ENCODE measurements at places on chromosomes 5 and 9.

DNA sequence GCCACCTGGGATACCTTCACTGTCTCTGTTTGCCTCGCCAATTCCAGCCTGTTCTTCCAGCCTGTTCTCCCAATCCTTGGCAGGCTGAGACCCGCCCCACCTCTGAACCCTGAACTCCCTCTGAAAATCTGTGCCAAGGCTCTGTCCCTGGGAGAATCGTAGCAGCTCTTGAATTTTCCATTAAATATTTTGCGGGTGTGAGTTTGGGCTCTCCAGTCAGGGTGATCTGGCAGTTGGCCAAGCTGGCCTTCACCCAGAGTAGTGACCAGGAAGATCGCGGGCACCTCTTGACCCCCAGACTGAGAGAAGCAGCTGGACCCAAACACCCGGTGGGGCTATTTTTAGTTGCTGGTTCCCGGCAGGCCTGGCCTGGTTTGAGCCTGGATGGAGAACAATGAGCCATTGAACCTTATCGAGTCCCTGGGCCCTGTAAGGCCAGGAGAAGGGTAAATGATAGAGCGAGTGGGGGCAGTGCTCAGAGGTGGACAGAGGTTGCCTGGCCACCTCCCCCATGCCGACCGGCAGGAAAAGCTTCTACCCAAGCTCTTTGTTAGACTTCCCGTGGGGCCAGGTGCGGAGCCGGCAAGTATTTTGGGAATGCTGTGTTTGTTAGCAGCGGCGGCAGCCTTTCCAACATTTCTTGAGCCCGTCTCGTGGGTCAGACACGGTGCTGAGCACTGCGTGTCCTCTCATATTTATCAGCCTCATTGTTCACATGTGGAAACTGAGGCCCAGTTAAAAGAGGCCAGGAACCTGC, 146.2 kb downstream of the RGS3 start:
- DNase-seq: peak; percentile 95

DNA sequence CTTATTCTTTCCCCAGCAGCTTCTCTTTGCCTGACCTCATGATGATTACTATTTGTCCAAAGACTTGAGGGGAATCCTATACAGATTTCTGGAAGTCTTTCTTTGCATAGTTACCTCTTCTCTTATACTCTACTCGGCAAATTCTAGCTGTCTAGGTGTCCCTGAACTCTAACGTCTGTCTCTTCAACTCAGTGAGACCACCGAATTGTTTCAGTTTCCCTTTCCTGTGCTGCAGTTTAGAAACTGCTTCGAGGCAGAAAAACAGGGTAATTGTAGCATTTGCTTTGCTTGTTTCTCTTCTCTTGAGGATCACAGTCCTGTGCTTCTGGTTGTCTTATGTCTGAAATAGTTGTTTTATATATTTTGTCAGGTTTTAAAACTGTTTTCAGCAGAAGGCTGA, 14.8 kb downstream of the LVRN start:
- DNase-seq: no peak

- no peak for DNase-seq
Observed at GRCh38 chr9:97966493-97966892, 16.6 kb upstream of the ANP32B start.

DNA sequence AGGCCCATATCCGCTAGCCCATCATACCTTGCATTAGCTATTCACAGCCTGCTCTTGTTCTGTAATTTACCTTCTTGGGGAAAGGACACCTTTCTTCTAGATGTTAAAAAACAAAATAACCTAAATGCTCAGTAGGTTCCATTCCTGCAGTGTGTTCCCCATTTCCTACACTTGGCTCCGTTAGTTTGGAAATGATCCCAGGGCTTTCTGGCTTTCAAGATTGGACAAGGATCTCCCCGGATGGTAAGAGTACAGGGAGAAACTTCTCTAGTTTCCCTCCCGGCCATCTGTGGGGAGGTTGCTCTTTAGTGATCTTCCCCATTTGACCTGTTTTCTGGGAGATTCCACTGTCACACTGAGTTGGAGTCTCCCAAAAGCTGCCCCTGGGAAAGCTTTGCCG, 27.3 kb upstream of the STC2 start:
- DNase-seq: no peak

DNA sequence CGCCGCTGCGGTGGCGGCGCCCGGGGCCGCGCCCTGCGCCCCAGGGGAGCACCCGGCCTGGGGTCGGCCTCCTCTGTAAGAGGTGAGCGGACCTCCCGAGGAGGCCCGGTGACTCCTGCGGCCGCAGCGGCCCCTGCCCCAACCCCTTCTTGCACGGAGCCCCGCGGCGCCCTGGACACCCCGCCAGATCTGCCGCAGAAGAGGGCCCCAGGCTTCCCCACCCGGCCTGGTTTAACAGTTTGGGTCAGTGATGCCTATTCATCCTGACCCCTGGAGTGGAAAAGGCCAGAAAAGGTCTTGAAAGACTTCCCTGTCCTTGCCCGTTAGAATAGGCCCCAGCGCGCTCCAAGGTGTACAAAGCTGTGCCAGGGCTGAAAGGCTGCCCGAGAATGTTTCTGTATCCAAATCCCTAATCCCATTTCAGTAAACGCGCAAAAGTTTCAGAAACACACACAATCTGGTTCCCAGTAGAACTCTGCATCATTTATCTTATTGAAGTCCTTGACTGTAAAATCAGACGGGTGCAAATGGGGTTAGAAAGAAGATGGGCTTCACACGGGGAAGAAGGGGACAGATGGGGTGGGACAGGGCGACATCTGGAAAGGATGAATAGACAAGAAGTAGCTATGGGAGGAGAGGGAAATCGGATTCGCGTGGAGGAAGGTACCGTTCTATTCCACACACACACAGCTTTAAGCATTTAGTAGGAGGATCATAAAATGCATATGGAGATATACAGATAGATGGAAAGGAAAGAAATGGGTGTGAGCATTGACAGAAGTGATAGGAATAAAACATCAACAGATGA, 1.1 kb upstream of the SSBP2 start:
- no peak for DNase-seq

- no peak for DNase-seq
Observed at GRCh38 chr9:136437839-136438547, 1.7 kb downstream of the INPP5E start.

- no peak for DNase-seq
Observed at GRCh38 chr5:159894149-159894720, 22.0 kb upstream of the ADRA1B start.

- DNase-seq: no peak
Observed at GRCh38 chr5:66629446-66629845, 33.3 kb downstream of the MAST4 start.

GRCh38 chr5:84683594-84683993, 298.9 kb upstream of the EDIL3 start:
- DNase-seq: no peak

GRCh38 chr5:98604721-98605425, 168.6 kb upstream of the RGMB start:
- no peak for DNase-seq

DNA sequence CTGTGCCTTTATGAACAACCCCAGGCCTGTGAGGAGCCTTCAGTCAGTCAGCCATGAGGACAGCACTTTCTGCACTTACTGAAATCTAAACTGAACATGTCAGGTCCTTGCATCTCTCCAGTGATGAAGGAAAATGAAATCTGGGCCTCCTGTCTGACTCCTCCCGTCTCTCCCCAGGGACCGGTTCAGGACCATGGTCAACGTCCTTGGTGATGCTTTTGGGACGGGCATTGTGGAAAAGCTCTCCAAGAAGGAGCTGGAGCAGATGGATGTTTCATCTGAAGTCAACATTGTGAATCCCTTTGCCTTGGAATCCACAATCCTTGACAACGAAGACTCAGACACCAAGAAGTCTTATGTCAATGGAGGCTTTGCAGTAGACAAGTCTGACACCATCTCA, 77.0 kb upstream of the PLPP6 start:
- DNase-seq: no peak

DNA sequence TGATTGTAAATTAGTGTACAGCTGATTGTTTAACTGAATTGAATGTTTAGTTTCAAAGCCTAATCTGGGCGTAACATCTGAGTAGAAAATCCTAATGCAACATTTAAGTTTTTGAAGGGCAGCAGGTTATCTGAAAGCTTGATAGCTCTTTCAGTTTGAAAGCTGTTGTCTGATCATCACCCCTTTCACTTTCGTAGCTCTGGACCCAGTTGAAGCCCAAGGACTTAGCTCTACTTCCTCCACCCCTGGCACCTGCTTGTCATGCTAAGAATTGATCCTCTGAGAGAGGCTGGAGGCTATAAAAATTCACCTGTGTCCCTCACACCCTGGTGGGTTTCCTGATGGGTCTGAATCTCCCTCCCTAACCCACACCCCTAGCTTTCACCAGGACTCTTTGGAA, 86.0 kb downstream of the ZFAND5 start:
- DNase-seq: no peak

Data from pulmonary artery endothelial cell (primary cell).